ENCODE measurements at places on chromosomes 2 and 18. TPM values are rescaled to one million over a fixed set of nuclear protein-coding genes. Genes with fewer than 3 reads are reported as not detected.

Gene C2orf81
- total RNA-seq, result 2.7 TPM

Gene LCT
- not detected for total RNA-seq

Gene IGFBP5
- total RNA-seq, result 166 TPM

Gene KIF5C
- total RNA-seq, result under 0.01 TPM

Gene EVX2
- total RNA-seq, result not detected

Gene ZSWIM2
- total RNA-seq, result not detected

Gene HTRA2
- total RNA-seq, result 26.1 TPM

- no peak for DNase-seq
Measured at GRCh38 chr2:224958873-224959272, 83.4 kb downstream of the DOCK10 start.

DNA sequence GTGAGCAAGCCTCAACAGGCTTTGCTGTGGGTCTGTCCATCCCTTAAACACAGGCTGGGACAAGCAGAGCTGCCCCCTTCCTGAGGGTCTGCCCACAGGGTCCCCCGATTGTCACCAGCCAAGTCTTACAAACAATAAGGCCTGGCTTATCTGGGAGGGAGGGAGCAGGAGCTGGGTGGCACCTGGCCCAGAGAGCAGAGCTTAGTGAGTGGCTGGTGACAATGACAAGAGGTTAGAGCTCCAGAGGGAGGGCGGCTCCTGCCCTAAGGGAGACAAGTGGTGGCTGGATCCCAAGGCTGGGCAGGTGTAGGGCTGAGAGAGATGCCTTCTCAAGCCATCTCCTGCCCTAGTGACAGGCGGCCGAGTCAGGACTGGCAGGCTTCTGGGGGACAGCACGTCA is 125.5 kb downstream of the KLHL29 start:
- DNase-seq, result no peak

- no peak for DNase-seq
Measured at GRCh38 chr2:158922601-158923000, 45.8 kb upstream of the TANC1 start.

DNA sequence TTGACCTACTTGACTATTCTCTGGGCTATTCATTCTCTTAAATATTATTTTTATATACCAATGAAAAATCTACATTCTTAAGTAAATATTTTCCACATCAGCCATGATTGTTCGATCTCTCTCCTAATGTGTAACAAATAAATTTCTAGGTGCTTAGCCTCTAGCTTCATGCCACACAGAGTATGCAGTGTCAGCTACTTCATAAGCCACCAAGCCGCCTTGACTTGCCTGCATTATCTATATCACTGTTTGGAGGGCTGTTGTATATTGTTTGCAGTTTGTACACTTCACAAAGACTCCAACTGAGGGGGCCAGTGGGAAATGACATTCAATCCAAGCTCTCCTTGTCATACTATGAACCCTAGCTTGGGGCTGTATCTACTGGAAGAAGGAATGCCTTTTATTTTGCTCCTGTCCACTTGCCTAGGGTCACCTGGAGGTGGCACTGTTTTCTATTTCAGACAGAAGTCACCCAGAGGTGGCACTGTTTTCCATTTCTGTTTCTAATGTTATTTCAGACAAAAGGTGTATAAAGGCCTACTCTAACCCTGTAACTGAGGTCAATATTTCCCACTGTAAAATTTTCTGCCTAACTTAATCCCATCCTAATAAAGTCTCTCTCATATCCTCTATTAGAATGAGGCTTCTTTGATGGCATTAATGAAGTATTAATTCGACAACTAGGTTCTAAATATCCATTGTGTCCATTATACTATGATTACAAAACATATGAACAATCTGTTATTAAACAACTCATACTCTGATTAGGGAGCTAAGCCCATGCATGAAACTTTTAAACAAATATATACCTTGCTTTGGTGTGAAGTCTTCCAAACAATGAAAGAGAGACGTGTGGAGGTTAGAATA is 36.4 kb downstream of the COL5A2 start:
- peak; percentile 48 for DNase-seq

GRCh38 chr2:100992262-100992661 is 9.8 kb upstream of the RPL31 start:
- DNase-seq, result no peak

- DNase-seq, result peak; percentile 84
Measured at GRCh38 chr2:3461801-3462492, 57.4 kb downstream of the ADI1 start.

DNA sequence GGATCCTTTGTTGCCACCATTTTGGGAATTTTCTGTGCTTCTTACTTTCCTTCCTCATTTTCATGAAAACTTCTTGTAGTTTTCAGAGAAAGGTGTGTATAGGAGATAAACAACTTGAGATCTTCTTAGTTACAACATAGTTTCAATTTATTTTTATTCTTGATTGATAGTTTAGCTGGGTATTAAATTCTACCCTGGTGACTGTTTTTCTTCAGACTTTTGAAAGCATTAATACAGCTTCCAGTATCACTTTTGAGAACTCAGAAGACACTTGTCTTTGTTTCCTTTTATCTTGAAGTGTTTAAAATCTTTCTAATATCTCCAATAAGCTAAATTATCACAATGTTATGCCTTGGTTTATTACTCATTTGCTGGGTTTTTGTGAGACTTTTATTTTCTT is 167.5 kb upstream of the DPP10 start:
- no peak for DNase-seq

DNA sequence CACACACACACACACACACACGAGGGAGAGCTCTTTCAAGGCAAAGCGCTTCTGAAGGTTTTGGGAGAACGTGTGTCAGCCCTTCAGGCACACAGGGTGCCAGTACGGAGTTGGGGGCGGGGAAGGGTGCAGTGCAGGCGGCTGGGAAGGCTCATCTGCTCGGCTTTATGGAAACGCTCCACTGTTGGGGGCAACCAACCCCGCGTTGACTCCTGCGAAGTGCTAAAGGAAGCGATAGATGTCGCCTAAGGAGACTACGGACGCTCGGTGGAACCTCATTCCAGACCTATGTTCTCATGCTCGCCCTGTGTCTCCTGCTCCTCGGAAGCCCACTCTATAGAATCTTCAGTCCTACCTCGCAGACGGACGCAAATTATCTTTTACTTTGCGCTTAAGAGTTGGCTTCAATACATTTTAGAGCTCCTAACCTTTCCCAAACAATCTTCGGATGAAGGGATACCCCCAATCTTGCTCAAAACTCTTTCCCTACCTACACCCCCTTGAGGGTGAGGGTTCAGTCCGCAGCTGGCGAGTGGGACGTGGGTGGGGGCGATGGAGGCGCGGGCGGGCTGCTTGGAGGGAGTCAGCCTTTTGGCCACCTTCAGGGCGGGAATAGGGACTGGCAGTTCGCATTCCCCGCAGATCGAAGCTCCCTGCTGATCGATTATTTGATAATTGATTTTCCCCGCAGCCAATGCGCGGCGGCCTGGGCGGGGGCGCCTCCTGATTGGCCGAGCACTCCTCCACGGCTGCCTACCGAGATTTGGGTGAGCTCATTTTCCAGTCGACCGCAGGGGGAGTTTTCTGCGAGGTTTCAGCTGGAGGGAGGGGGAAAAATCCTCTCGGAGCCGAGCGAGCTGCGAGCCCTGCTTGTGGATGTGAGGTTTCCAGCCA is 1.9 kb upstream of the MEIS1 start:
- peak; percentile 88 for DNase-seq

DNA sequence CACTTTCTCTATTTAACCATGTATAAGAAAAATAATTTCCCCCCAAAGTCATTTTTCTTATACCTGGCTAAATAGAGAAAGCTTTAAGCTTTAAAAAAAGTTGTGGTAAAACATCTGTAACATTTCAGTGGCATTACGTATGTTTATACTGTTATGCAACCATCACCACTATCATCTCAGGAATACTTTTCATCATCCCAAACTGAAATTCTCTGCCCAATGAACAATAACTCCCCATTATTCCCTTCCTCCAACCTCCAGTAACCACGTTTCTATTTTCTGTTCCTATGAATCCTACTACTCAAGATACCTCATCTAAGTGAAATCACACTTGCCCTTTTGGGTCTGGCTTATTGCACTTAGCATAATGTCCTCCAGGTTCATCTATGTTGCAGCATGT is 1.7 kb upstream of the SLC3A1 start:
- DNase-seq, result no peak

DNA sequence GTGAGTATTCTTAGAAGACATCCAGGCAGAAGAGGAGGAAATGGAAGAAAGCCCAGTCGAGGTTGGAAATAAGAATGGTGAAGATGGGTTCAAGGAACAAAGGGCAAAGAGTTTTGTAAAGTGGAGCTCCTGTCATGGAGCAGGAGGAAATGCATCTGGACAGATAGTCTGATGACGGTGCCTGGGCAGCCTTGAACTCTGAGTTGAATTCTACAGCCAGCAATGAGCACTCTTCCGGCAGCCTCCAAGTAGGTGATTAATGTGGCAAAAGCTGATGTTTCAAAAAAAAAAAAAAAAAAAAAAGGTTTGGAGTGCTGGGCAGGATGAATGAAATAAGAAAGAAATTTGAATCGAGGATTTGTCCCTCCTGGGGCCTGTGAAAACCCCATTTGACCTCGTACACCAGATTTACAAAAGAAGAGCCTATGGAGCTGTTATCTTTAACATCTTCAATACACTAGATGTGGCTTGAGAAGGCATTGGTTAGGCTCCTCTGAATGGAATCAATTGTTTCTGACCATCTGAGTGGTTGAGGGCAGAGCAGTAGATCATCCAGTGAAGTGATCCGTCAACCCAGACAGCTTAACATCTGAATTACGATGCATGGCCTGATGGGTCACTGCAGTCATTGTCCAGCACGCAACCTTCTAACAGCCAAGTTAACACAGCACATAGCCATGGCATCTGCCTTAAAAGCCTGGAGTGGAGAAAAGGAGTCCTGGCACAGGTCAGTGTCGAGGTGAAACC is 449.7 kb downstream of the TXNL1 start:
- no peak for DNase-seq

DNA sequence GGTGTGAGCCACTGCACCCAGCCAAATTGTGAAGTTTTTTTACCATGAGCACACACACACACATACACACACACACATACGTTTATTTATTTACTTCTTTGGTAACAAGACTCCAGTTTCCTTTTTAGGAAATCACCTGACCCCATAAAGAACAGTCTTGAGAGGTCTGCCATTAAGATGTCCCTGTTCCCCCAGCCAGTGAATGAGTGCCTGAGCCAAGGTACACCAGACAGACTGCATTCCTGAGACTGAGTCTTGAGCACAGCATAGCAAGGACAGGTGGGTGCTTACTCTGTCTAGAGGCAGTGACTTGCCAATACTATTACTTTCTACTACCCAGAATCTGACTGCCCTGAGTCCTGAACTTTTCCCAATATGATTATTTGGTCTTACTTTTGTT is 167.2 kb upstream of the SATB2 start:
- DNase-seq, result no peak

DNA sequence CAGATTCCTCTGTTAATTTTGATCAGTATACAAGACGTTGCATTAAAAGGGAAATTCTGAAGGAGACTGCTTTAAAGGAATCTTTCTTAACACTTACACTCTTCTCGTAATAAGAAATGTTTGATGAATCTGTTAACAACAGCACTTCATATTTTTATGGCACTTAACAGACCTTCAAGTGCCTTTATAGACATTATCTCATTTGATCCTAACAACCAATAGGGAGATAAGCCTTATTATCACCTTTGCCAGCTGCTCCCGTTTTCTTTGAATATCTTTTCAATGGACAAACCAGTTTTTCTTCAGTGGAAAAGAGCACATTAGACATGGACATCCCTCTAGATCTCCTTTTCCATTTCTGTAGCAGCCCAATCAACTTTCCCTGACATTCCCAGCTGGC is 653.0 kb upstream of the FAM98A start:
- DNase-seq, result no peak

DNA sequence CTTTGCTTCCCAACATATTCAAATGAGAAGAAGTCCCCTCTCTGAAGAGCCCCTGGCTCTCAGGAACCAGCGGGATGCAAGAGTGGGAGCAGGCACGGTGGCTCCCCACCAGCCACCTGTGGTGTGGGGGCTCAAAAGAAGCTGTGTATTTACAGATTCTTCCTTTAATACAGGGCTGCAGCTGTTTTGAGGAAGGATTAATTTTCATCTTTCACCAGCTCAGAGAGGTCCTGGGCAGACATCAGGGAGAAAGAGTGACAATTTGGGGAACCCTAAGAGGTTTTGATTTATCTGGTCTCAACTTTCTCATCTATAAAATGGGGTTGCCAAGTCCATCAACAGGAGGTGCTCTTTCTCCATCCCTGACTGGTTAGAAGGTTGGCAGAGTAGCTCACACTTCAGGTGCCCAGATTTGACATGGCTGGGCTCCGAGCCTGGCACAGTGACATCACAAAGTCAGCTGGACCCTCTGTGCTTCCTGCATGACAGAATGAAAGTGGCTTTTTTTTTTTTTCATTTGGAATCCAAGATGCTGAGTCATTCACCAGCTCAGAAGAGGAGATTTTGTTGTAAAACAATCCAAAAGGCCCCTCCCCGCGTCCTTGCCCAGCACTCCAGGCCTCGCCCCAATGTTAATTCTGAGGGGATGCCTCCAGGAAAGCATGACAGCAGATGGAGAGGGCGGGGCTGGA is 15.5 kb upstream of the SIX2 start:
- no peak for DNase-seq

DNA sequence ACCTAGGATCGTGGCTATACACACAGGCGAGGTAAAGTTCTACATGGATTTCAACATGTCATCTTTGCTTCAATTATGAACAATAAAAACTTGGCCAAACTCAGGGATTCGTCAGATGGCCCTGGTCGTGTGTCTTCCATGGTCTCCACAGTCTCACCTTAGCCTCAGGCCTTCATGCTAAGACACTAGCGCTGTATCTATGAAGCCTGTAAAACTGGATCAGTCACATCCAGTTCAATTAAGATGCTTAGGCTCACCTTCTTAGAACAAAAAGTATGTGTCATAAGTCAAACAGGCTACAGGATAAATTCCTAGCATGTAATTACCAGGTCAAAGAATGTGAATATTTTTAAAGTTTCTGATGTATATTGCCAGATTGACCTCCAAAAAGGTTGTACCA is 113.7 kb upstream of the NRP2 start:
- no peak for DNase-seq

DNA sequence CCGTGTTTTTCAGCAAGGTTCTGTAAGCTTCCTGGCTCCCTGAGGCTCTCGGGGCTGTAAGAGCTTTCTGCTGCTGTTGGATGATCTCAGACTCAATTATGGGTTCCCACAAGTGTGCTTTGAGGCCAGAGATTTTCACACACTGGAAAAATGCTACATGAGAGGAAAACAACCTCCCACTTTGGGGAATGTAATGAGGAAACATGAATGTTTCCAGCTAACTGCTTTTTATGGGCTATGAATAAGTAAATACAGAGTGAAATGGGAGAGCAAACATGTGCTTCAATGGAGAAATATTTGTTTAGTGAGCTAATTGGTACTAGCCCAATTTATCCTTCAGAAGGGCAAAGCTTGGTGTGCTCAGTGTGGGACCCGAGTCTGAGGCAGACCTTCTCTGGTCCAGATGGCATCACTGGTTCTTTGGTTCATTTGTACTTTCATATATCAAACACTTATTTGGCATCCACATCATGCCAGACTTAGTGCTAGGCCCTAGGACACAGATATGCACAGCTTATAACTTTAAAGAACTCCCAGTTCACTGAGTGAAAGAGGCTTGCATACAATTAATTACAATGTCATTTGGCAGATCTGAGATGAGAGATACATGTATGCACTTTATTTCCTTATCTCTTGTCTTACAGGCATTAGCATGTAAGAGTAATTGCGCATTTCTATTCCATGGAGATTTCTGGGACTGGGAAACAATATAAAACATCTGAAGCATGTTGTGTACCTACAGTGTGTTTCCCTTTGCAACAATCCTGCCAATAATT is 248.8 kb downstream of the RDH14 start:
- no peak for DNase-seq
